ENCODE measurements at places on chromosomes 2 and 18.

DNA sequence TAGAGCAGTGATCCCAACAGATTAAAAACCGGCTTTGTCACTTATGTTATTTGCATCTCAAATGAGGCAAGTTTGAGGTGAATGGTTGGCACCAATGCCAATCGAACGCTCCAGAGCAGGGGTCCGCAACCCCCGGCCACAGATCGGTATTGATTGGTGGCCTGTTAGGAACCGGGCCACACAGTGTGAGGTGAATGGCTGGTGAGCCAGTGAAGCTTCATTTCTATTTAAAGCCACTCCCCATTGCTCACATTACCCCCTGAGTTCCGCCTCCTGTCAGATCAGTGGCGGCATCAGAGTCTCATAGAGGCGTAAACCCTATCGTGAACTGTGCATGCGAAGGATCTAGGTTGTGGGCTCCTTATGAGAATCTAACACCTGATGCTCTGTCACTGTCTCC lies 132.0 kb downstream of the TMEM182 start:
- no peak for DNase-seq

DNA sequence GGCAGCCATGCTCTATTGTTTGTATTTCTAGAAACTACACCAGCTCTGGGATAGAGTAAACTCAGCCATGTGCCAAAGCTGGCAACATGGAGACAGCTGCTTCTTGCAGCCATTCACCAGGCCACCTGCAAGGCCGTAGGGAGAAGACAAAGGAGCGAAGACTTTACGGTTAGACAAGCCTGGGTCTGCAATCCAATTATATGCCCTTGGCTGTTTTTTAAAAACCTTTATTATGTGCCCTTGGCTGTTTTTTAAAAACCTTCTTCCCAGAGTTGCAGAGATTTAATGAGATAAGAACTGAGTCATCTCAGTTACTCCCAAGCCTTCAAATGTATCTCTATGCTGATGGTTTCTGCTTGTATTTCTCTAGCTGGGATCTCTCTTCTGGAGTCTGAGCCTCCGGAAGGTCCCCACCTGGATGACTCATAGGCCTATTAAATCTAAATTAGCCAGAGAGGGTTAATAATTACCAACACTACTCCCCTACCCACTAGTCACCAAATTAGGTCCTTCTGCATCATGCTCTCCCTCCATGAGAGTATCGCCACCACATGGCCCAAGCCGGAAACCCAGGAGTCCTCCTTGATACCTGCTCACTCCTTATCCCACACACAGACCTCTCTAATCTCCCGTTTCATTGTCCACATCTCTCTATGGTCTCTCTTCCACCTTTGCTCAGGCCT lies 17.5 kb upstream of the DPP4 start:
- peak; percentile 81 for DNase-seq

DNA sequence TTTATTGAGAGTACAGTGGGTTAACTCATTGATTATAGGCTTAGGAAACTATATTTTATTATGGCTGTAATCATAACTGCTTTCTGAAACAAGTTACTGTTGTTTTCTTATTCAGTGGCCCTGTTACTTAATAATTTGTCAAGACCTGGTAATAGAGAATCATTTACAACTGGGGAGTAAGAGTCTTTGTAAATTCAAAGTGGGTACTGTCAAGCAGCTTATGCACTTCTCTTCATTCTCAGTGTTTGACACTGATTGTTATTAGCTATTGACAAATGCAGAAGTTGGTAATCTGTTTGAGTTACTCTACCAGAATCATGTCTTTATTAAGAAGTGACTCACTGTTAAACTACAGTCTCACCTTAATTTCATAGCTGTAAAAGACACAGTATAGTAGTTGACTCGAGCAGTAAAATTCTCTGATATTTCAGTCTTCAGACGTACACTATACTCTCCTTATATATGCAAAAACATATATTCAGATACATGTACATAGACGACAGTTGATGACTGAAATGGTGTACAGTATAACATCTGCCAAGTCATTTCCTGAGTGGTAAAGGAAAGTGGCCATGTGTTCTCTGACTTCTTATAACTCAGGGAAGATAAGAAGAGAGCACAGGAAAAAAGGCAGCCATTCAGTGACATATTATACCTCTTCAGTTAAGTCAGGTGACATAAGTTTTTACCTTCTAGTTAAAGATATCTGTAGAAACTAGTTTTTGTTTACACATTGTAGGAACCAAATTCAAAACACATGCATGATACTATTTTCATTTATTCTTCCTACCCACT lies 36.0 kb upstream of the TTC27 start:
- DNase-seq: no peak

- no peak for DNase-seq
These were observed 6.6 kb upstream of the GULP1 start for GRCh38 chr2:188285049-188285448.

DNA sequence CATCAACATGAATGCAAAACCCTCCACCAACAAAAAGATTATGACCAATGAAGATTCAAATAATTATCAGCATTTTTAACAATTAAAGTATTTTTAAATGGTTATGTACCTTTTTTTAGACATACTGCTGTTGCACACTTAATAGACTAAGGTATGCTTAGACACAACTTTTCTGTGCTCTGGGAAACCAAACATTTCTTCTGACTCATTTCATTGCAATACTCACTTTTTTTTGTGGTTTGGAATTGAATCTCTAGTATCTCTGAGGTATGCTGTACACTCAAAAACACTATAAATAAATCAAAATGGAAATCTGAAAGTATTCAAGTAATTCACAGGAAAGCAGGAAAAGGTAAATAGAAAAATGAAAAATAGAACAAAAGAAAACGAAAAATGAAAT lies 247.9 kb upstream of the POU3F3 start:
- no peak for DNase-seq

DNA sequence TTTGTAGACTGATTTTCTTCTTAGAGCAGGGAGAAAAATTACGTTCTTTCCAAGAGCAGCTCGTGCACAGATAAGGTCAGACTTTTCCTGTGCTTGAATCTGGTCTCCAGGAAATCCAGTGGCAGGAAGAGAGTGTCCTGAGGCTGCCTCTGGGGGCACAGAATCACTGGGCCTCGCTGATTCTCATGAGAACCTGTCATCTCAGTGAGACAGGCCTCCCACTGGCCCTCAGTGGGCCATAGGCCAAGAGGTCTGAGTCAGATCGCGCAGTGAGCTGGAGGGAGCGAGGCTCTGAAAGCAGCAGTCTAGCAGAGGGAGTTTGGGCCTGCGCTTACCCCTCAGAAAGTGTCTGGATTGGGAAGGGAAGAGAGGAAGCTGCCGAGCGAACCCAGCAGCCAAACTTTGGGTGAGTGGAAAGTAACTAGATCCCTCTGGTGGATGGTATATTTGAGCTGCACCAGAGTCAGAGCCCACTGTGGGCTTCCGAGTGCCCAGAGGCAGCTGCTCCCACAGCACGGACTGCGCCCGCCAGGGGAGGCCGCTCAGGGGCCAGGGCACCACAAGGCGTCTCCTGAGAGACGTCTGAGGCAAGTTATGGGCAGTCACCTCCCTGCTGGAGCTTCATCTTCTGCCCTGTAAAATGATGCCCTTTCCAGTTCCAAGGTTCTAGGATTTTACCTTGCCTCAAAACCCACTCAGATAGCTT lies 8.2 kb downstream of the GDF7 start:
- no peak for DNase-seq

DNA sequence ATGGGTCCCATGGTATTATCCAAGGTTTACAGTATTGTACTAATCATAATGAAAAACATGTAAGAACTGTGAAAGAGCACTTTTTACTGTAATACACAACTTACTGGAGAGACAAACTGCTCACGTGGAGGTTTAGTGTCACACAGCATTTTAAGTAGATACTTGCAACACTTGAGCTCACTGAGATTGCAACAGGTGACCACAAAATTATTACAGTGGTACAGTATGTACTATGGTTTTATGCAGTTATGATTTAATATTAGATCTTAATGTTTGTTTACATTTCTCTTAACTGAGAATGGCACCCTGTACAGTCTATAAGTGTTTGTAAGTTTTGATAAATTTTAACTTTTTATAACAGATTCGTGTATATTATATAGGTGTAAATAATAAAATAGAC lies 118.6 kb upstream of the SKOR2 start:
- no peak for DNase-seq
